ENCODE measurements at places on chromosomes 5 and 9.

GRCh38 chr9:70085241-70085640 lies 41.6 kb downstream of the MAMDC2 start:
- DNase-seq = no peak

- DNase-seq = no peak
Measured at GRCh38 chr5:55601204-55601618, 66.4 kb upstream of the PLPP1 start.

DNA sequence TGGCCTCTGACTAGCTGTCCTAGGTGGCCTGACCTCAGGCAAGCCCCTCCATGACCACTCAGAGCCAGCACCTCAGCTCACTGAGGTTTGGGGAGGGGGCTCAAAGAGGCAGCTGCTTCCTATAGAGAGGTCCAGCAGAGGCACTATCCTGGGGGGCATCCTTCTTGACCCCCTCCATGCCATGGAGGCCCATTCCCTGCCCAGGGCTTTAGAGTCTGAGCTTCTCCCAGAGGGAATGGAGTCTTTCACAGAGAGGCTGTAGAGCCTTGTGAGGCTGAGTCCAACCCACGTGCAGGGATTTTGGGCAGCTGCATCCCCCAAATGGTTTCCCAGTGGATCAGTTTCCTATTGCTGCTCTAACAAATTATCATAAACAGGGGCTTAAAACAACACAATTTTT lies 16.9 kb downstream of the IRF1 start:
- no peak for DNase-seq

DNA sequence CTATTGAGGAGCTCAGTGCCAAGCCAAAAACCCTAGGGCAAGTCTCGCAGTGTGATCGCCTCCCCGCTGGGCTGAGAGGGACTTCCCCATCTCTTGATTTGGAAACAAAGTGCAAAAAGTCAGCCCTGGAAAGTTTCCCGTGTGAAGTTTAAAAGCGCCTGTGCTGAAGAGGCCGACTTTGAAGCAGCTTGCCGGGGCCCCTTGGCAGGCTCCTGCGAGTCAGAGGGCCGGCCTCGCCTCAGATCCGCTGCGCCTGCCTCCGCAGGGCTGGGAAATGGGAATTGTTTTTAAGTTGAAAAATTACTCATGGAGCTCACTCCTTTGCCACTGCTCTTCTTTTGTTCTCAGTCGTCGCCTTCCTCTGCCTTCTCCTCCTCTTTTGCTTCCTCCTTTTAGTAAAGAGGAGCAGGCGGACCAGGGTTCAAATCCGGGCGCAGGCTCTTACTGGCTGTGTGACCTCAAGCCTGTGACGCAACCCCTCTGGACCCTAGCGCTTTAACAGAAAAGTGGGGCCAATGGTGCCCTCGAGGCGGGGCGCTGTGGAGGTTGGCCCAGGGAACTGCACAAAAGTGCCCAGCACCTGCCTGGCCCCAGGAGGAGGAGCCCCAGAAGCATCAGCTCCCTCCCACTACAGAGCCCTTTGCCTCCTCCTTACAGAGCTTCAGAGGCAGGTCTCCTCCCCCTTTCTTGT lies 14.7 kb upstream of the LHX2 start:
- no peak for DNase-seq

DNA sequence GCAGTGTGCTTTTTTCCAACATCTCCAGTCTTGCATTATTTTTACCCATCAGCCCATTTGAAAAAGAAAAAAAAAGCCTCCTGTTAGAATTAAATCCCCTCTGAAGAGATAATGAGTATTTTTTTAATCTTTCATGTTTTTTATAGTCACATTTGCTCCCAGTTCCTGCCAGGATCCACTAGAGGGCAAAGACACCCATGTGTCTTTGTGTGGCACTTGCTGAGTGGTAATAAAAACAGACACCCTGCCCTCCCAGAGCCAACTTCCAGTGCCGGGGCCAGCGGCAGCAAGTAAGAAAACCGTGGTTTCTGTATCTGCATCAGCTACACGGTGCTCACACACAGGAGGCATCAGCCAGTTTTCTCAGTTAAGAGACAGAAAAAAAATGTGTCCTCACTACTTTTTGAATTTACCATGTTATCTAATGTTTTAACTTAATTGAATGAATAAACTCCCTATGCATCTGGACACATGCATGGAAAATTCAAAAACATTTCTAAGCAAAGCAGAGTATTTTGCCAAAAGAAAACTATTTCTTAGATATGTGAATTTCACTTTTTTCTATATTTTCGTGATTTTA lies 70.2 kb upstream of the PLEKHG4B start:
- no peak for DNase-seq

- DNase-seq = peak; percentile 45
Measured at GRCh38 chr5:96816411-96816939, 8.7 kb upstream of the ERAP1 start.

Data from CD8-positive, alpha-beta memory T cell (primary cell).